ENCODE measurements at places on chromosomes 3 and 15.

GRCh38 chr3:47678446-47679338 lies 100.0 kb upstream of the CSPG5 start:
- no peak for DNase-seq

GRCh38 chr3:131796111-131796510 lies 238.7 kb downstream of the CPNE4 start:
- no peak for DNase-seq

GRCh38 chr3:139506766-139507165 lies 30.4 kb upstream of the RBP2 start:
- no peak for DNase-seq

DNA sequence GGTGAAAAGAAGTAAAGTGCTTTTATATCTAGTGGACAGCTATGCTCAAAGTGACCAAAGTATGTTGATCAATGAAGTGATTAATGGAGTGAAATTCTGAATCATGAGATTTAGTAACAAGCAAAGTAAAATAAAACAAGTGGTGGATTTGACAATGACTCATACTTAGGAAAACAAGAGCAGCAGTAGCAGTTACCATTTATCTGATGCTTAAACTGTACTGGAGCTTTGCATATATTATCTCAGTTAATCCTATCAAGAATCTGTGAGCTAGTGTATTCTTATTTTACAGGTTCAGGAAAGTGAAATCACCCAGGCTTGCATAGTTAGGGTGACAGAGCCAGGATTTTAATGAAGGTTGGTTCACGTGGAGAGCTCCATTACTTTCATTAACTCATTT lies 50.6 kb upstream of the SPATA16 start:
- DNase-seq, result no peak

Measured in vagina (tissue), 2 donors.